LHCN-M2 (cell line): ENCODE measurements at places on chromosomes 3 and 15.

- no peak for DNase-seq
Observed at GRCh38 chr3:43255662-43256061, 30.7 kb upstream of the SNRK start.

GRCh38 chr3:143548861-143549497 is 299.3 kb downstream of the SLC9A9 start:
- no peak for DNase-seq

GRCh38 chr3:38538773-38539353 is 42.7 kb downstream of the EXOG start:
- DNase-seq = no peak

- peak; percentile 92 for DNase-seq
Observed at GRCh38 chr3:194135806-194136518, at the start of gene HES1. Gene HES1, plus strand, starts transcription at chr3:194136148. Its CDS starts 233 bp downstream, at chr3:194136381.

DNA sequence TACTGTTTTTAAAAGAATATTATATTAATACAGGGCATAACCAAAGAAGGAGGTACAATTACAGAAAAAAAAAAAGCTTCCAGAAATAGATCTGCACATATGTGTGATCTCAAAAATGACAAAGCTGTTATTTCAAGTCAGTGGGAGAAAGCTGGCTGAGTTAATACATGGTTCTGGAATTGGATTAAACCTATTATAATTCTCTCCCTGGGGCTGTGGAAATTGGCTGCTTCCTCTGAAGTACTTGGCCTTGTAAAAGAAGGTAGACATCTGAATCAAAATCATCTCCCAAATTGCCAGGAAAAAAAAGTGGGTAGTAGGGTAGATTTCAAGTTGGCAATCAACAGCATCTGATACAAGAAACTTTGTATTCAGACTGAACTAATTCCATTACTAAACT is 723.9 kb upstream of the ALCAM start:
- no peak for DNase-seq

DNA sequence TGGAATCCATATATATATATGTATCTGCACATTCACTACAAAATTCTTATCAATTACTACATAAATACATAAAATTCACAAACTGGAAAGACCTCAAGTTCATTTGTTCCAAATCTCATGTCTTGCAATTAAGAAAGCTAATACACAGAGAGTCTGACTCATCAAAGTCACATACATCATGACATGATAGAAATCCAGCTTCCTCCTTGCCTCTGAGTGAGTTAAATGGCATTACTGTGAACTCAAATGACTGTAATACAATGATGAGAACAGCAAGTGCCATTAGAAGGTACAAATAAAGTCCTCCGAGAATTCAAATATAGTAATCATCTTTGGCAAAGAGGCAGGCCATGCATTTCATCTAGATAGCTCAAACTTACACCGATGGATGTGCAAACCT is 55.1 kb upstream of the AGTR1 start:
- peak; percentile 64 for DNase-seq

DNA sequence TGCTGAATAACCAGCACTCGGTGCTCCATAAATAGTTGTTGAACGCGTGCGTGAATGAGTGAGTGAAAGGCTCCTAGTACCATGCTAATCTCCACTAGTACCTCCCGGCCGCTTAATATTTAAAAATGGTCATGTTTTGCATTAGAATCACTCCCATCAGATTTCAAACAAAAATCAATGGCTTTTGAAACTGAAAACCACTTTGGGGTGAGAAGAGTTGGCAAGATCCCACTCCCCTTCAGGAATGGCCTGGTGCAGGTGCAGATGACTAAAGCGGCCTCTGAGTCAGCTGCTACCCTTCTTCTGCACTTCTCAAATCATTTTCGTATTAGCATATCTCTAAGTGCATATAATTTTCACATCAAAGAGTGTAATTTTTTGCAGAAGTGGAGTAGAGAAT is 425.3 kb upstream of the PROK2 start:
- no peak for DNase-seq

DNA sequence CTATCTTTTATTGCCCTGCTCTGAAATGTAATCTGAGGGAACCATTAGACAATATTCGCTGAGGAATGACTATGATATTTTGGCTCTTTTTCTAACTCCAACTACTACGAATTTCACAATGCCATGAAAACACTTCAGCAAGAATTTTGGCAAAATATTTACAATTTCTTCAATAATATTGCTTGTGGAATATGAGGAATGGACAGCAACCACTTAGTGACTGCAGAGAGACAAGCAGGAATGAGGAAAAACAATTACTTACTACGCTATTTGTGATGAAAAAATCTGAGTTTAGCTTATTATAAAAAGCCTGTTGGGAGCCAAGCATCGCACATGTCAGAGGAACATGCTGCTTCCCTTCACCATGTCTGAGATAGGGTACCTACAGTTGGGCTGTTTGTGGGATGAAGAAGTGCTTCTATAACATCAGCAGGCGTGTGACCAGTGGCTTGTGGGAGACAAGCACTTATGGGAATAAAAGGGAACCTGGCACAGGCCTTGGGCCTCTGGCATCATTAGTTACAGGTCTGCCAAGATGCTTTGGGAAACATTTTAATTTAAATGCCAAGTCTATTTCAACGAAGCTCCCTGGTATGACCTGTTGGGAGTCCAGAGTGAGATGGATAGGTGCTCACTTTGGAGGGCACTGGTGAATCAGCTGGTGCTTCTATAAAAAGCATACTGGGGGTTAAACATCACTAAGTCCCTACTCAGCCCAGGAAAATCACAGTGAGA is 2.7 kb upstream of the PLCL2 start:
- no peak for DNase-seq

DNA sequence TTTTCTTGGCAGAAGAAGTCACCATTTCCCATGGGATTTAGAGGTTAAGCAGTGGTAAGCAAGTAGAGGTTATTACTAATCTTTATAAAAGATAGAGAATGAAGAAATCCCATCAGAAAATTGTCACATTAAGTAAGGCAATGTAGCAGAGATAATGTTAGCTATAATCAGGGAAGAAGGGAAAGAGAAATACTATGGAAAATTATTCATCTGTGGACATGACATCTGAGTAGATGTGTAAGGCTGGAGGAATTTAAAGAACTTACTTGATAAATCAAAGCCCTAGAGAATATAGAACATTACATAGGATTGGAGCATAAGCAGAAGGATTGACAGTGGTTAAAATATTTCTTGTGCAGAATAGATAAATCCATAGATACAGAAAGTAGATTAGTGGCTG is 553.1 kb upstream of the CBLB start:
- no peak for DNase-seq

- DNase-seq = no peak
Observed at GRCh38 chr3:123534264-123534663, 50.6 kb downstream of the HACD2 start.

DNA sequence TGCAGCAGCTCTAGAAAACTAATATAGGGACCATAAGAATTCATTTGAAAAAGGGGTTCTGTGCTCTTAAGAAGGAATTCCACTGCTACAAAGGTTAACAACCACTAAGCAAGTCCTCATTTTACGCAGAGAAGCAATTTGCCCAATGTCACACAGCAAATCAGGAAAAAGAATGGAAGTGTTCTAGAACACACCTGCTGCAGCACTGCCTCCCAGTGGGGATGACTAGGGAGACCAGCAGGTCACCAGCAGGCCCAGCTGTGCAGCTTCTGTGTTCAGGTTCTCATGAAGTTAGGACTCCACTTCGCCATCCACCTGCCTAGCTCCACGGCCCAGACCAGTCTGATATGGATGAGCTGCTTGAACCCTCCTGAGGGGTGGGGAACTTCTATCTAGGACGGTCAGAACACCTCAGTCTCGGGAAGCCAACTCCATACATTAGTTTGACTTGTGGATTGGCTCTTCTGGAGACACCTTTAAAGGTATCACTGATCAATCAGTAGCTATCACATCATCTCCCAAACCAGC is 18.6 kb downstream of the POMGNT2 start:
- no peak for DNase-seq

DNA sequence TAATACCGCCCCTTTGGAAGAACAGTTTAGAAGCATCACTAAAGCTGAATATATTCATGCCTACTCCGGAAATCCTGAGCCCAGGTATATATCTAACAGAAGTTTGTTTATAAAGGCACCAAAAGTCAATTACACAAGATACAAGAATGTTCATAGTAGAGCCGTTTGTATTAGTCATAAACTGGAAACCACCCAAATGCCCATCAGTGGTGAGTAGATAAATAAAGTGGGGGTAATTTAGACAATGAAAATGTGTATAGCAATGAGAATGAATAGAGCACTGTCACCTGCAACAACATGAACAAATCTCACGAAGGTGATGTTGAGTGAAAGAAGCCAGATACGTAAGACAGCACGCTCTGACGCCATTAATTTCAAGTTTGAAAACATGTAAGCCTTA is 68.3 kb upstream of the GLCE start:
- peak; percentile 85 for DNase-seq

- DNase-seq = no peak
Observed at GRCh38 chr3:9121366-9122001, 128.0 kb downstream of the SRGAP3 start.

DNA sequence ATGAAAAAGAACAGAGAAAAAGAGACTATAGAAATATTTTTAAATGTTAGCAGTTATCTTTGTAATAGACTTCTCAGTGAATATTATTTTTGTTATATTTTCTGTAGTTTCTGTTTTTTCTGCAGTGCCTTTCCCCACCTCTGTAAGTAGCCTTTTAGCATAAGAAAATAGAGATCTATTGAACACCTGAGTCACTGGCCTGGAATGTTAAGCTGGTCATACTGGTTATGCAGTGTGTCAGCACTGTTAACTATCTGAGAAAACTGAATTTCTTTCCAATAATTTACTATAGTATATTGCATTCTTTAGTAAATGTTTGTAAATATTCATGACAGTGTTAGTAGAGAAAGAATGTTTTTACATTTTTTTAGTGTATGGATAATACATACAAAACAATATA is 79.8 kb downstream of the NECTIN3 start:
- DNase-seq = peak; percentile 73

DNA sequence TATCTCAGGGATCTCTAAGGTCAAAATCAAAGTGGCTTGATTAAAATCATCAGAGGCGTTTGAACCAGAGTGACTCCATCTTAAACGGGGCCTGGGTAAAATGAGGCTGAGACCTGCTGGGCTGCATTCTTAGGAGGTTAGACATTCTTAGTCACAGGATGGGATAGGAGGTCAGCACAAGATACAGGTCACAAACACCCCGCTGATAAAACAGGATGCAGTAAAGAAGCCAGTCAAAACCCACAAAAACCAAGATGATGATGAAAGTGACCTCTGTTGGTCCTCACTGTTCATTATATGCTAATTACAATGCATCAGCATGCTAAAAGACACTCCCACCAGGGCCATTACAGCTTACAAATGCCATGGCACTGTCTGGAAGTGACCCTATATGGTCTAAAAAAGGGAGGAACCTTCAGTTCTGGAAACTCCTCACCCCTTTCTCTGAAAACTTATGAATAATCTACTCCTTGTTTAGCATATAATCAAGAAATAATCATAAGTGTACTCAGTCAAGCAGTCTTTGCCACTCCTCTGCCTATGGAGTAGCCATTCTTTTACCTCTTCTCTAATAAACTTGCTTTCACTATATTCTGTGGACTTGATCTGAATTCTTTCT is 143.3 kb upstream of the SLCO3A1 start:
- no peak for DNase-seq

DNA sequence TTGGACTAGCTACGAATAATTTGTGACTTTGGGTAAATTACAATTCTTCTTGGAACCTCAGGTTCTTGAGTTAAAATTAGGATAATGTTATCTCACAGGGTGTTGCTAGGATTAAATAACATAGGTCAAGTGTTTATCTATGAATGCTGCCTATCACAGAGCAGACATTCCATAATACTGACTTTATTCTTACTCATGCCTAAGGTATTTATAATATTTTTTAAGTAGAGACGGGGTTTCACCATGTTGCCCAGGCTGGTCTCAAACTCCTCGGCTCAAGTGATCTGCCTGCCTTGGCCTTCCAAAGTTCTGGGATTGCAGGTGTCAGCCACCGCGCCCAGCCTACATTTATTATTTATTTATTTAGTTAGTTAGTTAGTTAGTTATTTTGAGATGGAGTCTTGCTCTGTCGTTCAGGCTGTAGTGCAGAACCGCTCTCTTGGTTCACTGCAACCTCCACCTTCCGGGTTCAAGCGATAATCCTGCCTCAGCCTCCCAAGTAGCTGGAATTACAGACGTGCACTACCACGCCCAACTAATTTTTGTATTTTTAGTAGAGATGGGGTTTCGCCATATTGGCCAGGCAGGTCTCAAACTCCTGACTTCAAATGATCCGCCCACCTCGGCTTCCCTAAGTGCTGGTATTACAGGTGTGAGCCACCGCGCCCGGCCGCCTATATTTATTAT is 741 bp upstream of the ZNF106 start:
- peak; percentile 75 for DNase-seq

- no peak for DNase-seq
Observed at GRCh38 chr15:79897701-79898113, 893 bp upstream of the MTHFS start.

GRCh38 chr3:175304404-175304803 is 445.3 kb downstream of the NAALADL2 start:
- peak; percentile 36 for DNase-seq

DNA sequence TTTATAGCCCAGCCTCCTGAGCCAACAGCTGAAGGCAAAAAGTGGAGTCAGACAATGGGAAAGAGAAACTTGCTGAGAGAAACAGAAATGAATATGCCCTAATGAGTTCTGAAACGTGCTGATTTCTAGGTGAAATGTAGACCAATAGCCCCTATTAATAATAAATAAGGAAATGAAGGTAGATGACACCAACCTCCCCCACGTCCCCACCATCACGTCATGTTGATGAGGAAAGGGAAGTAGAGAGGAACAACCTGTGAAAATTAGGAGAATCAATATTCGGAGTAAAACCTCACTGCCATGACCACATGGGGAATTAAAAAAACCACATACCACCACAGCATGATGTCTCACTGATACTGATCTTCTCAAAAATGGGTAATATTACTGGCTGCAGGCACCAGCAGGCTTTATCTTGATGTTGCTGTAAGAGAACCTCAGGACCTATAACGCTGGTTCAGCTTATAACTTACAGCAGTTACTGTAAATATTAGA is 64.0 kb downstream of the KAT2B start:
- DNase-seq = no peak

DNA sequence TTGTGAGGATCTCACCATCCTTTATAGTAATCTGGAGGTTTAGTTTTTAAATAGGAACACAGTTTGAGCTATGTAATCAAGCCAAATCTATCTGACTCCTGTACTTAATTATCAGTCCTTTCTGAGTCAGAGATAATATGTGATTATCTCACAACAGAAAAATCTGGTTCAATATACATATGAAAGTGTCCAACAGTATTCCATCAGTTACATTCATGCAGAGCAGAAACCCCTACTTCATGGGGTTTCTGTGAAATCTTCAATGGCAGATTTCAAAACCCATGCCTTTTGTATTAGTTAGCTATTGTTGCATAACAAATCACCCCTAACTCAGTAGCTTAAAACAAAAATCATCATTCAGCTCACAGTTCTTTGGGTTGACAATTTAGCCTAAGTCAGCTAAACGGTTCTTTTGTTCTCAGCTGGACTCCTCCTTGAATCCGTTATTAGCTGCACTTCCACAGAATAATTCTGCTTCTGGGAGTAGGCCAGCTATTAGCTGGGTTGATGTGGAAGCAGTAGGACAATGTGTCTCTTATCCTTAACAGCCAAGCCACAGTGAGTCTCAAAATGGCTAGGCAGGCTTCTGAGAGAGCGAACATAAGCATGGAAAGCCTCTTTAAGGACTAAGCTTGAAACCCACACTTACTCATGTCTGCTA is 42.9 kb upstream of the ARPP21 start:
- no peak for DNase-seq
